ENCODE measurements at places on chromosomes 5 and 9.

- DNase-seq: no peak
Measured at GRCh38 chr9:106691627-106692026, 171.3 kb upstream of the ZNF462 start.

- peak; percentile 78 for DNase-seq
Measured at GRCh38 chr5:671459-672328, 21.5 kb downstream of the TPPP start.

DNA sequence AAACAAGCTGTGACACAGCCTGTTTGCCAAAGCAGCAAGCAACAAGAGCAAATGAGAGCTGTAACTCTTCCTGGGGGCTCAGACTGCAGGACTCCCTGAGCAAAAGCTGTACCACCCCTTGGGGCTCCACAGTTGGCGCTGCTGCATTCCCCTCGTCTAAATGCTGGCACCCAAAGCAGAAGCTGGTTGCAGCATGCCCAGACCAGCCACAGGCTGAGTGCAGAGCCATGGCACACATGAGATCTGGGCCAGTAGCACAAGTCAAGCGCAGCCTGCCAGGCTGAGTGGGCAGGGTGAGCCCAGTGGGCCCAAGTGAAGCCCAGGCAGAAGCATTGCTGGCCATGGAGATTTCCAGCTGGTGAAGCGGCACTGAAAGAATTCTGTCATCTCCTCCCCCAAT is 157.3 kb upstream of the GRAMD2B start:
- DNase-seq: no peak

DNA sequence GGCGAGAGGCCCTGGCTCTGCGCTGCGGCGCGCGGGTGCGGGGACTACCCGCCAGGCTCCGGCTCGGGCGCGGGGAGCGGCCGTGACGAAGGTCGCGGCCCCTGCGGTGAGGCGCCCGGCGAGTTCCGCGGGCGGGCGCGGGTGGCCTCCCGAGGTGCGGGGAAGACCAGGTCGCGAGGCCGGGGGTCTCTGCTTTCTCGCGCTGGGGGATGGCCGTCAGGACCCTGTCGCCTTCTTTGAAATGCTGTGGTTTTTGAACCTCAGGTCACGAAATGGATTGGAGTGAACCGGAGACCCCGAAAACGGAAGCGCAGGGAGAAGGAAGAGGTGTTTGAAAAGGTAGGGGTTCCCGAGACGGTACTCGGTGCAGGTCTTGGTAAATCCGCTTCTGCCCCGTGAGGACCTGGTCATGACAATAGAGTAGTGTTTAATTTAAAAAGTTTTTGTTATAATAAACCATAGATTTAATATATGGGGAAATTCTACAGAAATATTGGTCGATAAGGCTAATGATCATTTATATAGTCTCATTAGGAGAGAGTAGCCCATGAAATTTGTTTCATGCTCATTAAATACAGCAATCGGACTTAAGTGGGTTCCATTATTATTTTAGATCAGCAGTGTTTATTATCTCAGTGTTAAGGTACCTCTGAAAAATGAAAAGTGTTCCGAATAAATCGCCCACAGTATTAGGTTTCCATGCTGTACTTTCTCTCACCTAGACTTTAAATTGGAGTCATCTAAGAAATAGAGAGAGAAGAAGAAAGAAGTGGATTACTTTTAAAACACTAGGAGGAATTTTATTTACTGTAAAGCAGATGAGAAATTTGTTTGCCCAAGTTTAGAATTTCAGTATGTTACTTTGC is 279.0 kb downstream of the AOPEP start:
- no peak for DNase-seq

DNA sequence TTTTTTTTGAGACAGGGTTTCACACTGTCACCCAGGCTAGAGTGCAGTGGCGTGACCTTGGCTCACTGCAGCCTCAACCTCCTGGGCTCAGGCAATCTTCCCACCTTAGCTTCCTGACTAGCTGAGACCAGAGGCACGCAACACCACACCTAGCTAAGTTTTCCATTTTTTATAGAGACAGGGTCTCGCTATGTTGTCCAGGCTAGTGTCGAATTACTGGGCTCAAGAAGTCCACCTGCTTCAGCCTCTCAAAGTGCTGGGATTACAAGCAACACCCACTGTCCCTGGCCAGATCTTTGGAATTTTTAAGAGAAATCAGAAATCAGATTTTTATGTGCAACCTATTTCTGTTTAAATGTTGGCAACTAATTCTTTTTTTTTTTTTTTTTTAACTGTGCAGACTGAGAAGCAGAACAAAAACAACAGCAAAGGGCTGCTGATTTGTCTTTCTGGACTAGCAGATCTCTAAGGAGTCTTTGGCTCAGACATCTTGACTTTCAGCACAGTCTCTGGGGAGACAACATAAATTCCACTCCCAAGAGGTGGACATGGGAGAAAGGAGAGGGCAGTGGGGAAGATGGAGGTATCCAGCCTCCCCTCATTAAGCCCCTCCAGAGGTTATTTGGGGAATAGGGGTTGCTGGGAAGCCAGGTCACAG is 54.4 kb upstream of the FABP6 start:
- no peak for DNase-seq

DNA sequence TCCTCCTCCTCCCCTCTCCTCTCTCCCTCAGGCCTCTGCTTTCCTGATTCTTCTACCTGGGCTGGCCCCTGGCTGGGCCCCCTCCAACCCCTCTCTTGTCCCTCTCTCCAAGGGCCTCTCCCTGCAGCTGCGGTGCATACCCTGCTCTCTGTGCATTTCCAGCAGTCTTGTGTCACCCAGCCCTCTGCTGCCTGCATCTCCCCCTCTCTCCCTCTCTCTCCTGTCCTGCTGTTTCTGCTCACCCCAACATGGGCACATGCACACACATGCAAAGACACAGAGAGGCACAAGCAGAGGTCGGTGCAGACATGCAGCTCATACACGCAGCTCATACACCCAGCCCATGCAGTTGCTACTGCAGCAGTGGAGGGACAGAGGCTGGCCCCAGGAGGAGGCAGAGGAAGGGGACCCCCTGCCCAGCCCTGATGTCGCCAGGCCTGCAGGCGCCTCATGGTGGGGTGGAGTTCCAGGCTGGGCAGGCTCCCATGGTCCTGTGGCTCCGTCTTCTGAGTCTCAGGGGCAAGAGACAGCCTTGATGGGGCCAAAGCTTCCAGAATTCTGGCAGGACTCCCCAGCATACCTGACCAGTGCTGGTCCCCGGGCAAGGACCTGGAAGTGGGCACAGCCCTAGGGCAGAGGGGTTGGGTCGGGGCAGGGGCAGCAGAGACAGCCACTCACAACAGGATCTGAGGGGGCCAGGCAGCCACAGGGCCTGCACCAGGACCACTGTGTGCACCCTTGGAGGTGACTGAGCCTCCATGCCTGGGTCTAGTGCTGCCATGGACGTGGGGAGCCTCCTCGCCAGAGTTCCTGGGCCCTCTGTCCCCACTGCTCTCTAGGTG is 216.9 kb downstream of the C9orf50 start:
- no peak for DNase-seq

DNA sequence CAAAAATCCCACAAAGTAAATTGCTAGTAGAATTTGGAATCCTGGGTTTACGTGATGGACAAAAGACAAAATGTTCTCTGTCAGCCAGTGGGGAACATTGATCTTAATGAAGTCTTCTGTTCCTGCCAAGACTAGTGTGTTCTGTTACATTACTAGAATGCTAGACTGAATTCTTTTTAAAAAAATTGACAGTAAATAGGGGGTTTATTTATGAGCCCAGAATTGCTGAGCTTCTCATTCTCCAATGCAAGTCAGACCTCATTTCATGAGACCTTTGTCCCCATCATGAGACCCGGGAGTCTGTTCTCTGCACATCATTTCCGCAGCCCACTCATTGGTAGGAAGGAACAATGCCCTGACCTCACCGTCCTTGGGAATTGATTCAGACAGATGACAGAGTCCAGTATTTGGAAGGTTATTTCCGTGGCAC is 173.8 kb upstream of the OTULINL start:
- DNase-seq: no peak

DNA sequence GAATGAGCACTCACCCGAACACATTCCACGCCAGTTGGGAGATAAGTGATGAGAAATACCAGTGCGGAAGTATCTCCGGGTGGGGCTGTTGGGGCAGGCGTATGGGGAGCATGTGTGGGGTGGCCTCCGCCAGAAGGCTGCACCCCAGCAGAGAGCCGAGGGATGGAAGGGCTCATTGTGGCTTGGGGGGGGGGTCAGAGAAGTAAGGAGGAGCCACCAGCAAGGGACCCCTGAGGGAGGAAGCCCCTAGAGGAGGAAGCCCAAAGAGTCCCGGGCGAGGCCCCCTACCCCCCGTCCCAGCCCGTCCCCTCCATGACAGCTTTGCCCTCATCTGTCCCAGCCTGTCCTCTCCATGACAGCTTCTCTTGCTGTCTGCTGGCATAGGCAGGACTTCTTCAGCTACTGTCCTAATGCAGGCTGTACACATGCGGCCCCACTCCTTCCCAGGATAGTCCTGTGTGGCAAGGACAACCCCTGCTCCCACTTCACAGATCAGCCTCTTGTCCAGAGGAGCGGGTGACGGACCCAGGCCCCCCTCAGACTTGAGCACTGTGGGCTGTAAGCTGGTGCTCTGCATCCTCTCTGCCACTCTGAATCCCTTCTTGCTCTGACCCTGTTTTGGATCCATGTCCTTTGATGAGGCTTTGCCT is 239.6 kb downstream of the CACNA1B start:
- DNase-seq: no peak

GRCh38 chr5:54644226-54644625 is 126.7 kb downstream of the SNX18 start:
- DNase-seq: no peak

- DNase-seq: no peak
Measured at GRCh38 chr9:3150074-3150473, 306.2 kb upstream of the PUM3 start.

- no peak for DNase-seq
Measured at GRCh38 chr5:132277256-132277655, 16.9 kb upstream of the SLC22A4 start.

DNA sequence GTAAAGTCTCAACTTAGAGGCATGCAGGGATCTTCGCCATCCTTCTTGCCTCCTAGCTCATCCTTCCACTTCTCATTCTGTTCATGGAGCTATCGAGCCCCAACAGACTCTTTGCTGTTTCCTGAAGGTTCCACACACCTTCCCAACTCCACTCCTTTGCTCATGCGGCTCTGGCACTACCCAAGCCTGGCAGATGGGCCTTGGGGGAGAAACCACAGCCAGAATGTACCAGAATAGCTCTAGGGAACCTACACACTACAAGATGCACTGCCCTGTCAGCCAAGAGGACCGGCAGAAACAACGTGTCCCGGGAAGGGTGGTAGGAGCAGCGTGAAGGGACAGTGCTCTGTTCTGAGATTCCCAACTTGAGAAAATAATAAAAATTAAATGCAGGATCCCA is 178.9 kb downstream of the GABBR2 start:
- no peak for DNase-seq

DNA sequence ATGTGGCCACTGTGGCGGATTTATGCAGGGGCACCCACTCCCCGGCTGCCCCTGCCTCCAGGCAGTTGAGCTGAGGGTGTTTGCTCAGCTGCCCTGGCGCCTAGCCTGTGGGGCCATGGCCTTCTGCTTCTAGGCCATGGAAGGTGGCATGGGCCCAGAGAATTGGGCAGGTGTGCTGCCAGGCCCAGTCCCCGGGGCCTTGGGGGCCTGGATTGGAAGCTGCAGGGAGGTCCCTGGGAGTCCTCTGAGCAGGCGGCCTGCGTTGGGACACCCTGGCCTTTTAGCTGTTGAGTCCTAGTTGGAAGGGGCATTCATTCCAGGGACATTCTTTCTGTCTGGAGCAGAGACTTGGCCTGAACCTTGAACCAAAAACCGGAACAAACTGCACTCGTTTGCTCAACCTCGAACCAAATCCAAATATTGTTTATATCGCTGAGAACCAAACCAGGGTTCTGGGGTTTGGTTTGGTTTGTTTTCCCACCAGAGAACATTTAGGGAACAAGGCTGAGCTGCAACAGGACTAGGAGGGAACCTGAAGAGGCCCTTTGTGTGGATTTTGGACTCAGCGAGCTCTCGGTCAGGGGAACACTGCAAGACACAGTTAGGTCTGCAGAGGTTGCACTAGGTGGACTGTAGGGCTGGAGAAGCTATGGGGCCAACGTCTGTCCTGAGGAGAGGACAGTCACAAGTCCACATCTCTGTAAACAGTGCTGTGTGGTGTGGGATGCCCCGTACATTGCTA is 116.8 kb downstream of the BOD1 start:
- no peak for DNase-seq

DNA sequence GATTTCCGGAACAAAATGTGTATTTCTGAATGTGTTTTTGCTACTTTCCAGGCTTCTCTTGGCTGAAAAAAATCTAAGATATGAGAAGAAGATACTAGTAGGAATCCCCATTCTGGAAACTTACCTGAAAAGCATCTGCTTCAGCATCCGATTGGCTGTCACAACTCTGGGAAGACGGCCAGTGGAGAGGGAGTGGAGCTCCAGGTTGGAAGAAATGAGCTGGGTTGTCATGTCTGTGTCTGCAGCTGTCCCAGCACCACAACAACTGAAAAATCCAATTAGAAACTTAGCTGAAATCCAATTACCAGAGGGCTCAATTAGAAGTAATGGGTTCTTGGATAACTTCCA is 3.0 kb downstream of the PSMB7 start:
- no peak for DNase-seq

GRCh38 chr9:20568400-20568799 is 53.9 kb downstream of the MLLT3 start:
- DNase-seq: no peak

- DNase-seq: no peak
Measured at GRCh38 chr9:34552986-34553385, 30.2 kb upstream of the ENHO start.

- no peak for DNase-seq
Measured at GRCh38 chr5:60810438-60811085, 33.5 kb downstream of the ELOVL7 start.

GRCh38 chr5:73793911-73794310 is 167.9 kb downstream of the ARHGEF28 start:
- no peak for DNase-seq

DNA sequence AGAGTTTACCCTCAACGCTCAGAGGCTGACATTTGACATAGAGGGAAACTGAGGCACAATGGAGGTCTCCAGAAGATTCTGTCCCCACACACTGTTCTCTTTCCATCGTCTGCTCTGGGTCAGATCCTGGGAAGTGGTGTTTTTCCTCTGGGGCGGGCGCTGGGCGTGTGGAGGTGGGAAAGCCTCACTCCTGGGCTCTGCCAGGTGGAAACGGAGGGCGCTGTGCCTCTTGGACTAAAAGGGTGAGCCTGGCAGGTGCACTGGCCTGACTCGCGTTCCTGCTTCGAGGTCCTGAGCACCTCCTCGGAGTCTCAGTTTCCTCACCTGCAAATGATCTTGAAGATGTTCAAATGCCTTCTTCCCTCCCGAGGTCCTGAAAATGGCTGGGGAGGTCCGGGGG is 25.7 kb upstream of the FCN1 start:
- no peak for DNase-seq

DNA sequence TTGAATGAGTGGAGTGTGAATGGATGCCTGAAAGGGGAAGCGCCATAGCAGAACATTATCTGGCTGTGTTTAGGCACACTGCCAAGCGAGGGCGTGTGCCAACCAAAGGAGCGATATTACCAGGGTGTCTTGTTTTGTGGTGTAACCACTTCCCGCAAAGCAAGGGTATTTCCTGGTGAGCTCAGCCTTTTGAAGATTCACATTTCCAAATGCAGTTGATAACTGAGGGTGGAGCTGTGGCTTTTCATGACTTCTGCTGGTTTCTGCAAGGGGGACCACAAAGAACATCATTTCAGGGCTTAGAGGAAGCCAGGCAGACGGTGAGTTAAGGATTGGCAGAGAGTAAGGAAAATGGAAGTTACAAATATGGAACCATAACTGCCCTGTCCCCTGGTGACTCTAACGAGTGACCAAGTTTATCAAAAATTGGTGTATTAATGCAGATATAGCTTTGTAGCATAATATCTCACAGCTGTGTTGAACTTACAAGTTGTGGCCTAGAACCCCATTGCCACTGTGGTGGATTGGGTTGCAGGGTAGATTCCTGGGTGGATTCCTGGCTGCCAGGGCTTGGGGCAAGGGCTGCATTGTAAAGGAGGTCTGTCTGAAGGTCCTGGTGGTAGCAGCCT is 71.4 kb downstream of the RALGPS1 start:
- DNase-seq: no peak

Data from neural crest cell (in vitro differentiated cells).